ENCODE measurements at places on chromosomes 12 and 14. TPM values are rescaled to one million over a fixed set of nuclear protein-coding genes. Genes with fewer than 3 reads are reported as not detected.

SLC25A47 gene
- not detected for total RNA-seq

PRH2 gene
- total RNA-seq: not detected

GRIN2B gene
- not detected for total RNA-seq

SLC5A8 gene
- total RNA-seq: not detected

BMAL2 gene
- total RNA-seq: 10.8 TPM

PTPRR gene
- total RNA-seq: not detected

PAX9 gene
- total RNA-seq: not detected

RIPK3 gene
- total RNA-seq: 5.4 TPM

CDK4 gene
- total RNA-seq: 275 TPM

INHBC gene
- not detected for total RNA-seq

PTPRB gene
- total RNA-seq: not detected

STK38L gene
- 32.0 TPM for total RNA-seq

FKBP11 gene
- 97.4 TPM for total RNA-seq

TRHDE gene
- total RNA-seq: not detected

ADIPOR2 gene
- 62.9 TPM for total RNA-seq

YEATS4 gene
- 59.7 TPM for total RNA-seq

LMNTD1 gene
- not detected for total RNA-seq

PRR4 gene
- 1.3 TPM for total RNA-seq

AQP2 gene
- not detected for total RNA-seq

ADCY4 gene
- 1.0 TPM for total RNA-seq

PLEKHG7 gene
- total RNA-seq: not detected

ASCL1 gene
- not detected for total RNA-seq

KRT80 gene
- total RNA-seq: not detected

FGF23 gene
- total RNA-seq: not detected

IL26 gene
- total RNA-seq: not detected

NOXRED1 gene
- 0.26 TPM for total RNA-seq

EIF2B1 gene
- total RNA-seq: 93.5 TPM

ARG2 gene
- 8.7 TPM for total RNA-seq

VSX2 gene
- total RNA-seq: not detected

PCED1B gene
- total RNA-seq: 117 TPM

TMPRSS12 gene
- total RNA-seq: not detected

SNRPF gene
- total RNA-seq: 57.9 TPM

NELL2 gene
- 120 TPM for total RNA-seq

PTGER2 gene
- 20.8 TPM for total RNA-seq

RNF212B gene
- total RNA-seq: not detected

RIMBP2 gene
- total RNA-seq: not detected

CEBPE gene
- 0.45 TPM for total RNA-seq

NT5DC3 gene
- total RNA-seq: 9.6 TPM

NOC4L gene
- total RNA-seq: 59.2 TPM

MYF6 gene
- not detected for total RNA-seq

FAM181A gene
- total RNA-seq: not detected

AQP6 gene
- not detected for total RNA-seq

Measured in activated naive CD8-positive, alpha-beta T cell treated with anti-CD3 and anti-CD28 coated beads for 36 hours (primary cell).